ENCODE measurements at places on chromosomes 1 and 21.
A peak's percentile ranks its signal among the peaks of the same experiment; 100 is the strongest.

GRCh38 chr21:21385404-21385803, 387.2 kb downstream of the NCAM2 start:
- no peak for DNase-seq

GRCh38 chr1:94335950-94336349, 82.2 kb upstream of the ABCD3 start:
- no peak for DNase-seq

DNA sequence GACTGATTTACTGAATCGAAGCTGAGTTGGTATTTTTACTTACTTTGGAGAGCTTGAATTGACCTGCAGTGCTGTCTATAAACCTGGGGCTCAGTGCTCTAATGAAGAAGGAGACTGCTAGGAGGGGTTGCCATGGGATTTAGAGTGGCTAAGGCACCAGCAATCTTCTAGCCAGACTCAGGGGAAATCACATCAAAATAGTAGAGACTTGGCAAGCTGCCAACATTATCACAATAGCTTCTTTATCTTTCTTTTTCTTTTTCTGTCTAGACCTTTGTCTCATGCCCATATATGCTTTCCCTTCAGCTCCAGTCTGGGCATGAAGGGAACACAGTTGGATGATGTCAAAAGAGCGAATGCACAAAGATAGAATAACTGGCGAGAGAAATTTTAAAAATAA, 301.1 kb upstream of the DPYD start:
- no peak for DNase-seq

- DNase-seq: no peak
Measured at GRCh38 chr1:44926311-44926781, 60.0 kb downstream of the EIF2B3 start.

DNA sequence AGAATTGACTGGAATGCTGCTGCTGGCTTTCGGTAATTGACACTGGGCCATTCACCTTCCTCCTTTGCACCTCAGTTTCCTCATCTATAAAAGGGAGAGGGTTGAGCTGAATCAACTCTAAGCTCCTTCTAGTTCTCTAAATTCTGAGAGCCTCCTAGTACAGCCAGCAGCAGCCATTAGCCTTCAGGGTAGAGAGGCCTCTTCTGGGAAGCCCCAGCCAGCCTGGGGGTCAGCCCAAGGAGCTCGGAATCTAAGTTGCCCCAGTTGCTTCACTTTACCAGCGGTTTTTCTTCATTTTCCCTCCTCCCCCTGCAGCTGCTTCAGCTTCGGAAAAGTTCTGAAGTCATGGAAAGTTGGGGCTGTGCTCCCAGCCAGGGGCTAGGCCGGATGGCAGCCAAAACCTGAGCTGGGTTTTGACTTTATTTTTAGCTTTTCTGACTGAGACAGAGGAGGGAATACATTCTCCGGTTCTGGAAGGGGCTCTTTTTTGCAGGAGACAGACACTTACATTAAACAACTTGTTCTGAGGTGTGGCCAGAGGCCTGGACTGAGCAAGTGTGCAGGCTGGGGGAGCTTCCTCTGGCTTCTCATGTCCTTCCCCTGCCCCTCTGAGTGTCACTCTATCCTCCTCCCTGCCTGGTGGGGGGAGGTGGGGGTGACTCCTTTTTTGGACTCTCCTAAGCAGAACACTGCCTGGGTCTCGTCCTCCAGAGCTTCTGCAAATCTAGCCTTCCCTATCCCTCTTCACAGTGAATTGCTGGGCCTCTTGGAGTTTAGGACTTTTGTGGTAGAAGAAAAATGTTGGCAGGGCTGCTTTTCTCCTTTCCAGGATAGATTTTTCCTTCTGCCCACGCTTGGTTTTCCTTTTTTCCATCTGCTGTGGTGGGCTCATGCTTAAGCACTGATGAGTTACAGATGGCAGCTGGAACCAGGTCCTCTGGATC, 14.4 kb downstream of the LMNA start:
- no peak for DNase-seq

GRCh38 chr21:34180407-34180806, 107.0 kb downstream of the MRPS6 start:
- DNase-seq: no peak

DNA sequence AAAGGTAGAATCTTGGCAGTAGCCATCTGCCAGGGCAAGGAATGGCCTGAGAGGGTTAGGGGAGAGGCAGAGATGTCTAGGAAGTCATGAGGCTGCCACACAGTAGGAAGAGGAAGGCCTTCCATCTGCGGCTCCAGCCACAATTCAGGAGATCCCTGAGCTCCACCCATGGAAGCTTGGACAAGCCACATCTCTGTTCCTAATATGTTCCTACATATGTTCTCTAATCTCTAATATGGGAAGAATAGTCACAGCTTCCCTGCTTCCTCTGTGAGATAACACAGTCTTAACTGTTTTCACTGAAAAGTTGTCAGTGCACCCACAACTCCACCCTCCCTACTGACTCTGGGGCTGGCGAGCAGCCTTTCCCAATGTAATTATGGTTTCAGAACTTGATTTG, 109.5 kb downstream of the CDC7 start:
- DNase-seq: no peak

DNA sequence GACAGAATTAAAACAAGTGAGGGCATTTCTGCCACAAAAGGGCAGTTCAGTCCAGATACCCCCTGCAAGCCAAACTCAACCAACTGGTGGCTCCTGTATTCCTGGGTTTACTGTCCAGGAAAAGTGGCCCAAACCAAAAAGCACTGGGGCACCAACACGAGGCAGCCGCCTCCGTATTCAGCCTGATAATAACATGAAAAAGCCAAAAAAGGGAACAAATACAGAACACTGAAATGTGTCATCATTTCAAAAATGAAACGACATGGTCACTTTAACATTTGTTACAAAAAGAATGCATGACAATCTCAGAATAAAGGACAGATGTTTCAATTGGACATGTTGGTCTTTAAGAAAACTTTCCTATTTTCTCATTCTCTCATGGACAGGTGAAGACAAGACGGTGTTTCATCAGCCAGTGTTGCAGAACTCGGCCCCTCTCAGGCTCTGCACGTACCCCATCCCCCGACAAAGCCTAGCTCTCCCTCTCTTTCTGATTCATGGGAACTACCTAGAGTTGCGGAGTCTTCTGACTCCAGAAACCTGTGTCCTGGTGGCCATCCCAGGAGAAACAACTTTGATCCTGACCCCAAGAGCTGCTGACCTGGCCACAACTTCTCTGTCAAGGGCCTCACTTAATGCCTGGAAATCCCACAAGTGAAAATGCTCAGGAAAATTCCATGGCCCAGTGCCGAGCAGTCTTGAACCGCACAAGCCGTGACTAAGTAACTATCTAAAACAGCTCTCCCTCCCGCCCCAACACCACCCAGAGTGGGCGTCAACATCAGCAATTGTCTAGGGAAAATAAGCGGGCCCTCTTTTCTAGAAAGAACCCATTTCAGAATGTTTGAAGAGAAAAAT, 27.1 kb downstream of the ZBTB17 start:
- no peak for DNase-seq

GRCh38 chr1:17305576-17306095, 2.4 kb upstream of the PADI4 start:
- no peak for DNase-seq

GRCh38 chr1:174958396-174958795, 41.4 kb upstream of the CACYBP start:
- DNase-seq: no peak

DNA sequence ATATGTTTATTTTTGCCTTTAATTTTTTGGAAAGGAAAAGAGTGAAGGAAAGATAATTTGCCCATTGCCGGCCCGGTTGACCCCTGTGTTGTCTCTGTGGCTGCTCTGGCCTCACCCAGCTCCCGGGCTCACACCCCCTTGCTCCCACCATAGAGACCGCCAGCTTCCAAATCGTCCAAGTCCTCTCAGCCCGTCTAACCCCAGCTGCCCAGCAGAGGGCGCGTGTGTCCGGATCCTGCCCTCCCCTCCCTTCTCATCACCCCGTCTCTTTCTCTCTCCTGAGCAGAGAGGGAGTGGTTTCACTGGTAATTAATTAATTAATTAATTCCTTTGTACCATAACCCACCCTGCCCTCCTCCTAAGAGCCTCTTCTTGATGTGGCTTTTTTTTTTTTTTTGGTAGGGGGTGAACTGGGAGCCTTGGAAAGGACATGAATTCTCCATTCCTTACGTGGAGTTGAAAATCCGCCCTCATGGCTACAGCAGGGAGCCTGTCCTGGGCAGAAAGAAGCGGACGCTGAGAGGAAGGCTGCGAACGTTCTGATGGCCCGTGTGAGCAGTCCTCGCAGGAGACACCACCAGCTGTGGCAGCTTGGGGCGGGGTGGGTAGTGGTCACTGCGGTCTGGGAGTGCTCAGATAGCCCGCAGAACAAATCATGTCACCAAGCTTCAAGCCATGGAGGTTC, 45.9 kb downstream of the KIAA0040 start:
- peak; percentile 48 for DNase-seq

DNA sequence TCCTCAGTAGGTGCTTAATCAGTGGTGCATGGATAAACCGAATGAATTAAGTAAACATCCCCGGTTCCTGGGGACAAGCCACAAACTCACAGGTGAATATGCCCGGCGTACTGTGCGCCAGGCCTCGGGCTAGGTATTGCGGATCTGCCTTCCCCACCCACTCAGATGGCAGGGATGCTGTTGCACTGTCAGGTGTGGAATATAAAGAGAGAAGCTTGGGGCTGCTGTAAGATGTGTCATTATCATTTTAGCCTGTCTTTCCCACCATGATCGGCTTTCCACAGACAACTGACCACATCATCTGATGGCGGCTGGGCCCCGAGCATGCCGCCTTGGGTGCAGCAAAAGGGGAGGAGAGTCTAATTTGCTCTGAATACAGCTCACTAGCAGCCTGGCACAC, 45.4 kb upstream of the LRP8 start:
- DNase-seq: no peak

DNA sequence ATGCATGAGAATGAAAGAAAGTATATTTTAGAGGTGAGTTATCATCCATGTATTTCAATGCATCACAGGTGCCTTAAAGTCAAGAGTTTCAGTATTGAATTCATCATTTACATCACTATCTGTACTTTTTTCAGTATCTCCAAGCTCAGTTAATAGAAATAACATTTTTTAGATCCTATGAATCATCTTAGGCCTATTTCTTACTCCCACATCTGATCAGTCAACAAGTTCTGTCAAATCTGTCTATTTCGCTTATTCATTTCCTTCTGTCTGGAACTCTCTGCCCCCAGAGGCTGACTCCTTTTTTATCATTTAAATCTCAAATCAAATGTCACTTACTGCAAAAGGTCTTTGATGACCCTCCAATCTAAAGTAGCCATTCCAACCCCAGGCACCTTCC, 295.2 kb downstream of the LRRC7 start:
- no peak for DNase-seq

GRCh38 chr21:39612233-39613040, at the start of gene B3GALT5:
Gene B3GALT5 (plus strand): TSS chr21:39612940. CDS start chr21:39660560, 47,620 bp downstream.
- DNase-seq: no peak

- no peak for DNase-seq
Measured at GRCh38 chr1:221878134-221878533, 136.2 kb upstream of the DUSP10 start.

DNA sequence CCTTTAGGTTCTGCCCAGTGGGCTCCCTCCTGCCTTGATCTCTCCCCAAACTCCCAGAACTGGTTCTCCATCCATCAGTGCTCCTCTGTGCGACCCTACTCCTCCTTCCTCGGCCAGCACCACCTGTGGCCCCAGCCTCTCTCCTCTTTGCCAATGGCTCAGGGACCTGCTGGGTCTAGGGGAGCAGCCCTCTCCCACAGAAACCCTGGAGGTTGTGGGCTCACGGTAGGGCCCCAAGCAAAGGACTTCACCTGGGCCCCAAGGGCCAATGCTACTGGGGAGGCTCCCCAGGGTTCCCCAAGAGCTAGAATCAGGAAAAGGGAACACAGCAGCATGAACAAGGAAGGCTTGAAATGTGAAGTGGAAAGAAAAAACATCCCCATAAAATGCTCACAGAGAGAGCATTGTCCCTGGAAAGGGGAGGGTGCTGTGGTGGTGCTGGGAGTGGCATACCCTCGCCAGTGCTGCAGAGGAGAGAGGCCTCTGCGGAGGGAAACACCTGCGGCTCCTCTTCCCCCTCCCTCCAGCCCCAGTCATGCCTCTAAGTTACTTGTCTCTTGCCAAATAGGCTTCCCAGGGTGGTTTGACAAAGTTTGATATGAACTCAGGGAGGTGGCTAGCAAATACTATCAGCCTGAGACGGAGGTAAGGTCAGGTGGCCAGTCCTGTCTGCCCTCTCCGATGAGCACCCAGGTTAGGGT, 2.5 kb downstream of the TMEM63A start:
- DNase-seq: no peak

GRCh38 chr1:196078691-196079090, 529.5 kb downstream of the KCNT2 start:
- DNase-seq: no peak

DNA sequence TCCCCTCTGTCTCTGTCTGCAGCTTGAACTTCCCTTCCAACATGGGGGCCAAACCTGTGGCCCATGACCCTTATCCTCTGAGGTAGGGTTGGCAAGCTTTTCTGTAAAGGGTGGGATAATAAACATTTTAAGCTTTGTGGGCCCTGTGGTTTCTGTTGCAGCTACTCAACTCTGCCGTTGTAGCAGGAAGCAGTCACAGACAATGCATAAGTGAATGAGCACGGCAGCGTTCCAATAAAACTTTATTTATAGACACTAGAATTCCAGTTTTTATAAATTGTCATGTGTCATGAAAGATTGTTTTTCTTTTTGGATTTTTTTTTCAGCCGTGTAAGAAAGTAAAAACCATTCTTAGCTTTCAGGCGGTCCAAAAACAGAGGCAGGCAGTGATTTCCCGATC, 18.2 kb upstream of the CDK18 start:
- no peak for DNase-seq

- no peak for DNase-seq
Measured at GRCh38 chr21:37817242-37817641, 99.0 kb downstream of the KCNJ6 start.

GRCh38 chr1:221376286-221376685, 365.6 kb downstream of the DUSP10 start:
- DNase-seq: no peak

DNA sequence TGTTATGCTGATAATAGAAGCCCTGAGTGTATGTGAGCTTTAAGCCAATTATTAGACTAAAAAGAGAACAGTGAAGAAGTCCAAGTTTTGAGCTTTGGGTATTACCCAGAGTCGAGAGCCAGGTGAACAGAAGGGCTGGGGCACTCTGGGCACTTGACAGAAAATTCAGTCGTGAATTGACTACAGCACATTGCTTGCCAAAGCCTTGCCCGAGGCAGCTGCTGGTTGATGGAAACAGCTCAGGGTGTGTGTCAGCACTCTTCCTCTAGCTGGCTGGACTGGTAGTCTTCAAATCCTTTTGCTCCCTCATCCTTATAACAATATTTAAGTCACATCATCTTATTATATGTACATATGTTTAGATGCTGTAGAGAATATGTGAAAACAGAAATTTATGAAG, 21.3 kb downstream of the PDE4B start:
- DNase-seq: no peak

DNA sequence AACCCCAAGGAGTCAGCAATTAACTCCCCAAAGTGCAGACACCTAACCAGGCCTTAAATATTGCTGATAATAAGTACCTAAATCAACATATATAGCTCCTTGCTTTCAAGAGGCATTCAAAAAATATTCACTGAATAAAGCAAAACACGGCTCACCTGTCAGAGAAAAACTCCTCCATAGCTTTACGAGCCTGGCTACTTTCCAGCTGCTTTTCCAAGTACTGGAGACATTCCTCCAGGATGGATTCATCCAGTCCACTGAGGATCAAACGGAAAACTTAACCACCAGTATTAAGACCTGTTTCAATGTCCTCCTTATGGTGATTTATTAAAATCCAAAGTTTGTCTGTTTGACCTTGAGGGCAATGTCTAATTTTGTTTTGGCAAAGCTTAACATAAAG, 44.6 kb downstream of the UBR4 start:
- no peak for DNase-seq
